Bronchial epithelial cell (primary cell): ENCODE measurements at places on chromosomes 7 and 10. TPM values are rescaled to one million over a fixed set of nuclear protein-coding genes. Genes with fewer than 3 reads are reported as not detected.

The ASAH2 gene
- total RNA-seq, result 0.77 and 1.6 TPM in 2 replicates

The FKBP6 gene
- not detected in 2 replicates for total RNA-seq

The CTBP2 gene
- 123 and 141 TPM in 2 replicates for total RNA-seq

The PLCE1 gene
- 0.26 and 1.0 TPM in 2 replicates for total RNA-seq

The CFAP46 gene
- 0.26 and 0.38 TPM in 2 replicates for total RNA-seq

The NPTX2 gene
- total RNA-seq, result under 0.01 and 0.13 TPM in 2 replicates

The HMX3 gene
- total RNA-seq, result 0.13 TPM in 1 of 2 replicates, not detected in the other

The KNDC1 gene
- under 0.01 TPM in 2 replicates for total RNA-seq

The MACROH2A2 gene
- total RNA-seq, result 11.3 and 11.5 TPM in 2 replicates

The NPC1L1 gene
- under 0.01 TPM in 2 replicates for total RNA-seq

The ZNF239 gene
- total RNA-seq, result 0.26 and 2.6 TPM in 2 replicates

The CYP2C19 gene
- total RNA-seq, result 0.26 and 1.2 TPM in 2 replicates
